ENCODE measurements at places on chromosomes 1 and 21. TPM values are rescaled to one million over a fixed set of nuclear protein-coding genes. Genes with fewer than 3 reads are reported as not detected.

GRCh38 chr1:43464681-43465504 lies 11.2 kb upstream of the HYI start:
- DNase-seq = no peak

GRCh38 chr21:24899138-24899537 lies 708.1 kb downstream of the MRPL39 start:
- DNase-seq = no peak

DNA sequence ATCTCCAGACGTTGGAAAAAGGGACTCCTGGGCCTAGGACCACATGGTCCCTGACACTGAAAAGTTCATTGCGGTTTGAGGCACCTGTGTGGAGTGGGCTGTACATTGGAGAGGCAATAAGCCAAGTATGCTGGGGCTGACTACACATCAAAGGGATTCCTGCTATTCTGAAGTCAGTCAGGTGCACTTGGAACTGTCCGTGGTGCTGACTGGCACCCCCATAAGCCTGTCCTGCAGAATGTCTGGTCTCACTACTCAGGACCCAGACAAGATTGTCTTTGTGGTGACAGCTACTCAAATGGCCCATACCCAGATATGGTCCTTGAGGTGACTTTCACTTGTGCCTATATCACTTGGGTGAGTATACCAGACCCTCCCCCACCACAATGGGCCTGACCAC lies 150.6 kb downstream of the RWDD3 start:
- no peak for DNase-seq

DNA sequence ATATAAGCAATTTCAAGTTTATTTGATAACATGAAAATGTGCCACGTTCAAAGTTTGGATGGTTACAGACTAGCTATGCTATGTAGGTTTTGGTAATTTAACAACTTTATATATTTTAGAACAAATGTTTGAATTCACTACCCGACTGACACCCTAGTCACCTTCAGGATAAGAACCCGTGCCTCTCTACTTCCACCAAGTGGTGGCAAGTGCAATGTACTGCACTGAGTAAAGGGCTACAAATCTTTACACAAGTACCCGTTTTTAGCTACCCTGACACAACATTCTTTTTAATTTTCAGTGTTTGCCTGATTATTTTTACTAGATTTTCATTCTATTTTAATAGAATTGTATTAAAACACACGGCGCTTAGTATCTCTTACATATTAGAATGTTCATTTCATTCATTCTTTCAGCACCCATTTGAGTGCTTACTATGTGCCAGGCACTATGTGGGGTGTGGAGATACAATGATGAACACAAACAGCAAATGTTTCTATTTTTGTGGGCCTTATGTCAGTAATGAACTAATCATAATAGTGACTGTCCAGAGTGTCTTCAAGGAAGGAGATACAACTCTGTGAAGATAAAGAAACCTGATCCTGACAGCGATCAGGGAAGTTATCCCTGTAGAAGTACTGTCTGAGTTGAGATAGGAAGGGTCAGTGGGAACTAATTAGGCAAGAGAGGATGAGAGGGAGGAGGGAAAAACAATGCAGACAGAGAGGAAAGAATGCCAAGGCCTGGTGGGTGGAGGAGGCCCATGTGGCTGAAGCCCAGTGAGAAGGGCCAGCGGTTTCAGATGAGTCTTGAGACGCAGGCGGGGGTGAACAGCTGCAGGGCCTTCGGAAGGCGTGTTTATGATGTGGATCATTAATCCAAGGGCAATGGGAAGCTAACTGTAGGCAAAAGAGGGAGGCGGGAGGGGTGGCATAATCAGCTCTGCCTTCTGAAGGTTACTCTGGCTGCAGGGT lies 3.8 kb downstream of the LCA5L start:
- DNase-seq = no peak

ATP5PB gene
- total RNA-seq = 185 TPM

RGSL1 gene
- not detected for total RNA-seq

GRCh38 chr1:3670823-3671265 lies 18.5 kb downstream of the TP73 start:
- no peak for DNase-seq

GRCh38 chr1:62381831-62382657 lies 54.8 kb upstream of the USP1 start:
- DNase-seq = no peak

DNA sequence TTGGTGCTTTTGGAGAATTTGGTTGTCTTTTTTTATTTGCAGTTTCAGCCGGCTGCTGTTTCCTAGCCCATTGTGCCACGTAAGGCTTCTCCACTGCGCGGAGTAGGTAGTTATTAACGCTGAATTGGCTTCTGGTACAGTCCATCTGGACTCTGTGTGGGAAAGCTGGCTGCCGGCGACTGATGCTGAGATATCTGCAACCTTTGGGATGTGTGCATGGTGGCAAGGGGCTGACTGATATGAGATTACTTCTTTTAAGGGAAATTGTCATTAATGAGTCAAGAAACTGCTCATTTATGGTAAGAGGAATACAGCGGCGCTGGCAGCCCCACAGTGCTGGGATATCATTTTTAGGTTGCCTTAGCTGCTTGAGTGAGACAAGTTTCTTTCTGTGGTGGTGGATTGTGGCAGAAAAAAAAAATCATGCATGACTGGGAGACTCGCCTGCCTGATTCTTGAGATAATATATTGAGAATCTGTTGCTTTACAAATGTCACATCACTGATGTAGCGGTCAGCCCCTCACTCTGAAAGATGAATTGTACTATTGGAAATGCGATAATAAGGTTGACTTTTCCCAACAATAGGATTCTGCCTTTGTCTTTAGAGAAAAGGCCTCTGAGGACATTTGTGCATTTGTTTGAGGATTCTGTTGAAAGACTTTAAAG lies 2.5 kb upstream of the ELAVL4 start:
- no peak for DNase-seq

- DNase-seq = no peak
Observed at GRCh38 chr1:101451888-101452287, 215.1 kb downstream of the S1PR1 start.

GRCh38 chr1:15337656-15338402 lies 71.9 kb upstream of the EFHD2 start:
- no peak for DNase-seq

DNA sequence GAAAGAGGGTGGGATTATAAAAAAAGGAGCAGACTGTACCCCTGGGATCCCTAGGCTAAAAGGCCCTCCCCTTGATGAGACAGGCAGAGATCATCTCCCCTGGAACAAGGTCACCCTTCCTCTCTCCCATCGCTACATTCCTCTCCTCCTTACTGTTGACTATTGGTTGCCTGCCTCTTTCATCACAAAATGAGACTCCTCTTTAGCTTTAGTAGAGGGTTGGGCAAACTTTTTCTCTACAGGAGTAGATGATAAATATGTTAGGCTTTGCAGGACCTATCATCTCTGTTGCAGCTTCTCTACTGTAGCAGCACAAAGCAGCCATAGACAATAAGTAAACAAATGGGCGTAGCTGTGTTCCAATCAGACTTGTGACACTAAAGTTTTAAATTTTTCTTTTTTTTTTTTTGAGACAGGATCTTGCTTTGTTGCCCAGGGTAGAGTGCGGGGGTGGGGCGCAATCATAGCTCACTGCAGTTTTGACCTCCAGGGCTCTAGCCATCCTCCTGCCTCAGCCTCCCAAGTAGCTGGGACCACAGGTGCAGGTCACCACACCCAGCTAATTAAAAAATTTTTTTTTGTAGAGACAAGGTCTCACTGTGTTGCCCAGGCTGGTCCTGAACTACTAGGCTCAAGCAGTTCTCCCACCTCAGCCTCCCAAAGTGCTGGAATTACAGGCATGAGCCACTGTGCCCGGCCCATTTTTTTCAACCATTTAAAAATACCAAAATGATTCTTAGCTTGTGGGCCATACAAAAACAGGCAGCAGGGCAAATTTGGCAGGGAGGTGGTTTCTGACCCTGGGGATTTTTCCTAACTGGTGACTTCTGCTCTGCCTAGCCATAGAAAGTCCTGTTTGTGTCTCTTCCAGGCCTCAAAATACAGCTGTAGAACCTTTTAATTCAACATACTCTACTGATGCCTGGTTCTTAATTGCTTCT lies 15.1 kb downstream of the MCL1 start:
- DNase-seq = no peak

DNA sequence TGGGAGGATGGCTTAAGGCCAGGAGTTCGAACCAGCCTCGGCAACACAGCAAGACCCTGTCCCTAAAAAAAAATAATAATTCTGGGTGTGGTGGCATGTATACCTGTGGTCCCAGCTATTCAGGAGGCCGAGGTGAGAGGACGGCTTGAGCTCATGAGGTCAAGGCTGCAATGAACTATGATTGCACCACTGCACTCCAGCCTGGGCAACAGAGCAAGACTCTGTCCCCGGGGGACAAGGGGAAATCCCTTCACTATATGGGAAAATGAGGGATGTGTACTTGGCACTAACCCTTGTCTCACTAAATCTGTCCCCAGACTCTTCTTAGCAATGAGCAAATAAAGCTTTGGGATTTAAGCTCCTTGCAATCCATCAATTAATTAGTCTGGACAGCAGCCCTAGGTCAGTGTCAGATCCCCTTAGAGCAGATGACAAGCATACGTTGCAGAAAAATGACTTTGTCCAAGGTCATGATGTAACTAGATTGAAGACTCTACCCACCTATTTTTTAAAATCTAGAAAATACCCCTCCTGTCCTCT lies 9.4 kb downstream of the KDM5B start:
- DNase-seq = no peak

ADCY10 gene
- 0.94 TPM for total RNA-seq

- no peak for DNase-seq
Observed at GRCh38 chr1:88650676-88651418, 33.2 kb upstream of the PKN2 start.

- no peak for DNase-seq
Observed at GRCh38 chr1:226800763-226801380, 61.8 kb upstream of the ITPKB start.

DNA sequence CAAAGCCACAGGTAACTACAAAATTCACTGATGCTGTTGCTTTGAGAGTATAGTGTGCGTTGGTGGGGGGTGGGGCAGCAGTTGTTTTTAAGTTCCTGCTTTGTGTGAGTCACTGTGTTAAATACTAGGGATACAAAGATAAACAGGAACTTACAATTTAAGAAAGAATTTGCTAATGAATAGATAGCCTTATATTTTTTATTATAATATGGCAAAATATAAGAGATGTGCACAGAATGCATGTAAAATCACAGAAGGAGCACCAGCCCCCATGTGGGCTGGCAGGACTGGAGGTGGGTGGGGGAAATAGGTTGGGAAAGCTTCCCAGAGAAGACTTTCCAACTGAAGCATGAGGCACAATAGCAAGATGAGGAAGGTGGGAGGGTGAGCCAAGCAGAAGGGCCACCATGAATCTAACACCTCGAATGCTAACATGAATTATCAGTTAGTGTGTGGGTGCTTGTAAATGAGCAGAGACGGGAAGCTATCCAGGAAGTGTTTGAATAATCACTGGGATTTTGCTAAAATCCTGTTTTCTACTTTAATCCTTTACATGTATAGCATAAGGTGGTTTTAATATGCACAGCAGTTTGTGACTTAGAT lies 57.0 kb upstream of the RAVER2 start:
- no peak for DNase-seq

PAQR6 gene
- total RNA-seq = 12.5 TPM

DNA sequence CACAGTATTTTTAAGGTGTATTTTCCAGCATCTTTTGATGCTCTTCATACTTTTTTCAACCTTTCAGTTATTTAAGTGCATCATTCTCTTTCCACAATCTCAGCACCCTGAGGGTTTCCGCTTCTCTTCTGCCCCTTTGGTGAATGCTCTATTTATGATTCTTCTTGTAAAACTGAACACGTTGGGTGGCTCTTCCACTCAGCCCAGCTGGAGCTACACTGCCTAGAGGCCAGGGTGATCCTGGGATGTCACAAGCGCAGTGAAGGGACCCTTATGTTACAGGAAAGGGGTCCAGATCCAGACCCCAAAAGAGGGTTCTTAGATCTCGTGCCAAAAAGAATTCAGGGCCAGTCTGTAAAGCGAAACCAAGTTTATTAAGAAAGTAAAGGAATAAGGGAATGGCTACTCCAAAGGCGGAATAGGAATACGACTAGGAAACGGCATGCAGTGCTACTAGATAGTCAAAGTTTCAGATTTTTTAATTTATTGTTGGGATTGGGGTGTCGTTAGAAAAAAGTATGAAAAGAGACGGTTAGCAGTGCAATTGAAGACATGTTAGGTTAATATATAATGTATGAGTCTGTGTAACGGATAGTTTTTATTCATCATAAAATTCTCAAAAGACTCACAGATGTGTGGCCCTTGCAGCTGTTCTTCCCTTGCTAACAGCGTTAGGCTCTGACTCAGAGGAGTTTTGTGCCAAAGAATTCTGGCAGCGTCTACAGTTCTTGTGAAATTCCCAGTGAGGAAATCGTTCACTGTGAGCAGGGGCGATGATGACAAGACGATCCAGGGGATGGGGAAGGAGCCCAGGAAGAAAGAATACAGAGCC lies 14.4 kb upstream of the ERVH48-1 start:
- DNase-seq = no peak

SPRR2B gene
- total RNA-seq = not detected

GRCh38 chr1:33392639-33393038 lies 38.3 kb downstream of the PHC2 start:
- no peak for DNase-seq

DNA sequence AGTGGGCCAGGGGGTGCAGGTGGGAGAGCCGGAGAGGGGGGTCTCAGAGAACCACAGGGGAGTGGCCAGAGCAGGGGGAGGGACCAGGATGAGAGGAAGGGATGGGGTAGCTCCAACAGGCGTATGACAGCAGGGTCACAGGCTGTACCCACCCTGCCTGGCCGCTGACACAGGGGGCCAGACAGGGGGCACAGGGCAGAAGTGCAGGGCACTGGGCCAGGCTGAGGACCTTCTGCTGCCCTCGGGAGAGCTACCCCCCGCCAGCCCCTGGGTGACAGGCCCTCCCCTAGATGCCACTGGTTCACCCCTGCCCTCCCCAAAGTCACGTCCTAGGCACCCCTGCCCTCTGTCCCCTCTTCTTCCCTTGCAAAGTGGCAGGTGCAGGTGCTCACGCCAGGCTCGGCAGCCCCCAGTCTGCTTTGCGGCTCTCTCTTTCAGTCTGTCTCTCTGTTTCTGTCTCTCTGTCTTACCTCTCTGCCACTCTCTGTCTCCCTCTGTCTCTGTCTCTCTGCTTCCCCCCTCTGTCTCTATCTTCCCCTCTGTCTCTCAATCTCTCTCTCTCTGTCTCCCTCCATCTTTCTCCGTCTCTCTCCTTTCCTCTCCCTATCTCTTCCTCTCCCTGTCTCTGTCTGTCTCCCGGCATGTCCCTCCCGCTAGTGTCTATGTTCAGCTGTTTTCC lies 48.5 kb downstream of the WNT9A start:
- DNase-seq = peak; percentile 77
